ENCODE measurements at places on chromosomes 12 and 14. TPM values are rescaled to one million over a fixed set of nuclear protein-coding genes. Genes with fewer than 3 reads are reported as not detected.

GRCh38 chr12:49108958-49109404 is 1.7 kb downstream of the LMBR1L start:
- H3K27ac ChIP-seq = no peak overlapping the region
- peaks cover 3% of the 10 kb centered on the region for H3K4me1 ChIP-seq
- H3K27me3 ChIP-seq = no peaks in the 10 kb centered on the region
- DNase-seq = no peak
- H3K36me3 ChIP-seq = peaks cover 23% of the 10 kb centered on the region

TMEM116 gene
- total RNA-seq = 17.0 TPM

AKAP6 gene
- total RNA-seq = 6.1 TPM

DNA sequence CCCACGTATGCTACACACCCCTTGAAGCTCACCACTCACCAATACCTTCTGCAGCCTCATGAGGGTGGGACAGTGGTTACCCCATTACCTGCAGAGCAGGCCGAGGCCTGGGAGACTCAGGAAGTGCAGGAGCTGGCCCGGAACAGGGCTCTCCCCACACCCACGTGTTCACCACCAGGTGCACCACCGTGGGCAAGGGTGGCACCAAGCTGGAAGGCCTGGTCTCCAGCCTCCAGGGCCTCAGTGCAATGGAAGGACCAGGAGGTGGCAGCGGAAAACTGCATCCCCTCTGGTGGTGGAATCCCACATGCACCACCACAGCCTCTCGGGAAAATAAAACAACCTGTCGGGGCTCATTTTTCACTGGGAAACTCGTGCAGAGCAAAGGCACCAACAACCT is 36.4 kb downstream of the ITPK1 start:
- no peaks in the 10 kb centered on the region for H3K4me1 ChIP-seq
- H3K36me3 ChIP-seq = no peaks in the 10 kb centered on the region
- DNase-seq = no peak
- H3K4me3 ChIP-seq = no peak overlapping the region

Measured in endodermal cell (in vitro differentiated cells).